ENCODE measurements at places on chromosomes 1 and 21.

GRCh38 chr1:116494353-116494692, 76.5 kb downstream of the CD58 start:
- no peak for DNase-seq

GRCh38 chr1:185960422-185961321, 226.5 kb downstream of the HMCN1 start:
- DNase-seq = no peak

DNA sequence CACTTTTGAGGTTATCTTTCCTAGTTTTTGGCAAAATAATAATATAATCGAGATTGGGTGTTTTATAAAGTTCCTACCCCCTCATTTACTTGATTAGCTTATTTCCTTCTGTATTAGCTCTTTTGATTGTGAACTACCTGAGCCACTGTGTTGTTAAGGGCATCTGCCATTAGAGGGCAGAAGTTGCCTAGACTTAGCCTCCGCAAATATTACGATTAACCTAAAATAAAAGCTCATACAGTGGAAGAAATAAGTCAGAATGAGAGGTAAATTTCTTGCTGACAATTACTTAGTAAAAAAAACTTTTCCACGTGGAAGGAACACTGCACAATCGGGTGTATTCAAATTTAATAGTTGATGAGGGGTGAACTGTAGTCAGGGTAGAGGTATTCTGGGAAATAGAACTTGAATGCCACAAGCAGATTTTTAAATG, 2.3 kb downstream of the H3-3A start:
- DNase-seq = peak; percentile 9

DNA sequence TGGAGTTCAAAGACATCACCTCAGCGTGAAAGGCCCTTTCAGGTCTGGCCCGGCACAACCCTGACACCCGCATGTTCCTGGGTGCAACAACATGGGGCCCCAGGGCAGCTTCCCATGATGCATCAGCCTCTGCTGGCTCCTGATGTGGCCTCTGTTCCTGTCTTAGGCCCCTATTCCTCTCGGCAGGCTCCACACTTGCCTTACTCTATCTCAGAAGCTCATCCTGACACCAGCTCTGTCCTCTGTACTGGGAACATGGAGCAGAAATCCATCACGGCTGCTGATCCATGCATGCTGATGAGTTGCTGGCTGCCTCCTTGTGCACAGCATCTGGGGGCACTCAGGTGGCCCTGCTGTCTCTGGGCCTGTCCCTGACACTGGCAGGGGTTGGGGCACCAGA, 74.6 kb downstream of the ADARB1 start:
- no peak for DNase-seq

GRCh38 chr21:22343721-22344120, 1345.5 kb downstream of the NCAM2 start:
- no peak for DNase-seq

DNA sequence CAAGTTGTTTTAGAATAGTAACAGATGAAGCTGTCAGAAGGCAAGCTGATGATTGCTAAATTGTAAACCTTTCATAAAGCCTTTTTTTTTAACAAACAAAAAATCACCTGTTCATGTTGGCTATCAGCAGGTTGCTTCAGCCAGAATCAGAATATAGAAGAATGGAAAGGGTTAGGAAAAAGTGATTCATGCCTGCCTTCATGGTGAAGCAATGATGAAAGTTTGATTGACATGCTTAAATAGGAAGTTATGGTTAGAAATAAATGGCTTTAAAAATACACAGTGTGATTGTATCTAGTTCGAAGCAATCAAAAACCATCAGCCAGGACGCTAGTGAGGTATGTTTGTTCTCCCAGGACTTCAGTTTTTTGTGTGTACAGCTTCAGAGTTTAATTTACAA, 37.9 kb downstream of the GABPA start:
- DNase-seq = no peak

DNA sequence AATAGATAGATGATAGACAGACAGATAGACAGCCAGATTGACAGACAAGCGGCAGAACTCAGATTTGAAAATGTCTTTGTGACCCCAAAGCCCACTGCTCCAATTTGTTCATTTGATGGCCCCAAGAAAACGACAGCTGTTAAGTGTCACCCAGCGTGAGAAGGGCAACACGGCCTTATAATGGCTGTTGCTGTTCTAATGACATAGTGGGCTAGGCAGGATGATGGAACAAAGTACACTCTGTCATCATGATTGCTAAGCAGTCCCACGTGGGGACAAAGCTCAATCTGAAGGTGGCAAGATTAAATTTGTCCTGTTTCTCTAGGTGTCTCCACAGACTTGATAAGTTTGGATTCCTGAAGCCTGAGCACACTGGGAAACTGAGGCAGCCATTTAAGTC, 112.9 kb downstream of the DAB1 start:
- DNase-seq = no peak

Measured in activated CD4-positive, CD25-positive, alpha-beta regulatory T cell treated with anti-CD3 and anti-CD28 coated beads, Interleukin-2, amount 50 U/mL, for 16 hours (primary cell).